ENCODE measurements at places on chromosomes 2 and 18. TPM values are rescaled to one million over a fixed set of nuclear protein-coding genes. Genes with fewer than 3 reads are reported as not detected.
A peak's percentile ranks its signal among the peaks of the same experiment; 100 is the strongest.

C1QL2 gene
- 0.55 TPM for total RNA-seq

SKOR2 gene
- 0.43 TPM for total RNA-seq

GPBAR1 gene
- 1.8 TPM for total RNA-seq

EVX2 gene
- total RNA-seq: 1.5 TPM

HTR2B gene
- total RNA-seq: 0.37 TPM

CHRNG gene
- not detected for total RNA-seq

PGAP1 gene
- total RNA-seq: 10.9 TPM

CGREF1 gene
- total RNA-seq: 11.1 TPM

B3GNT7 gene
- total RNA-seq: 5.0 TPM

GKN2 gene
- not detected for total RNA-seq

BMP10 gene
- total RNA-seq: not detected

- no peak for DNase-seq
Measured at GRCh38 chr2:45119855-45120254, 110.6 kb upstream of the SIX2 start.

GRCh38 chr2:37849911-37850310 is 75.2 kb upstream of the RMDN2 start:
- DNase-seq: no peak

- DNase-seq: peak; percentile 66
Measured at GRCh38 chr18:41745166-41746049, 209.6 kb upstream of the PIK3C3 start.

DNA sequence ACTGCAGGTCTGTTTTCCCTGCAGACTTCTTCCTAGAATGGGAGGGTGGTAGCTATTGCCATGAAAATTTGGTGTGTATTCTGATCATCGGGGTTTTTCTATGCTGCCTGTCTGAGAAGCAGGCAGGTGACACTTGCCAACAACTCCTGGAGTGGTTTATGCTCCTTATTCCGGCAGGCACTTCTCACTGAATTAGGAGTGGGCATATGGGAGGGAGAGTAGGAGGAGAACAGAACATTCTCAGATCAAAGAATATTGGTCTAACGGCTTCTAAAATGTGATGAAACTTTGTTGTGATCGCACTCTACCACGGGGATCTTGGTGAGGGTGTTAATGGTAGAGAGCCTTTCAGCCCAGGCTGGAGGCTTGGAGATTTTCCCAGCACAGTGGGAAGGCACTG is 480.8 kb downstream of the PLCL1 start:
- DNase-seq: no peak

DNA sequence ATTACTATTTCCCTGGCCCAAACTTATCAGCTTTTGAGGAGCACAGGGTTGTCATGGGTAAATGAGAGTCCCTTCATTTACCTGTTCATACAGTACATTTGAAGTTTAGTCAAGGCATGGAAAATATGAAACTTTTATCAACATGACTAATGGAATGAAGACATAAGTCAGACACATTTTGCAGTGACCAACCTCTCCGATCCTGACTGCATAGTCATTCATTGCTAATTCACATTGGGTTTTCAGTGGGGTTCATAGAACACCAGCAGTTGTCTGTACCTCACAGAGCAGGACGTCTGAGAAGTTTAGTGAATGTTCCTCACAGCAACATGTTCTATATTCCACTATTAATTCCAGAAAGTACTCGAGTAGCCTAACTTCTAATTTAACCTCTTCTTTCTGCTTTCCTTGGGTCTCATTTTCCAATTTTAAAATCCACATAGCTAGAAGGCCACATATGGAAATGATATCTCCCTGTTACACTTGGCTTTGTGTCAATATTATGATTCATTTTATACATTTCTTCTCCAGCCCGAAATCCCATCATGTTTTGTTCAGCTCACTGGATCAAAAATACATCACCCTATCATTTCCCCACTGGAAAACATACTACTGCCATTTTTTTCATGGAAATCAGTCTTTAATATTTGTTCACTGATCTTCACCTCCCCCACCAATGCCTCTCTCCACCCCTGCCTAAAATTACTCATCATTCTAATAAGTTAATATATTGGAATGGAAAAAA is 65.9 kb downstream of the CDH20 start:
- no peak for DNase-seq

DNA sequence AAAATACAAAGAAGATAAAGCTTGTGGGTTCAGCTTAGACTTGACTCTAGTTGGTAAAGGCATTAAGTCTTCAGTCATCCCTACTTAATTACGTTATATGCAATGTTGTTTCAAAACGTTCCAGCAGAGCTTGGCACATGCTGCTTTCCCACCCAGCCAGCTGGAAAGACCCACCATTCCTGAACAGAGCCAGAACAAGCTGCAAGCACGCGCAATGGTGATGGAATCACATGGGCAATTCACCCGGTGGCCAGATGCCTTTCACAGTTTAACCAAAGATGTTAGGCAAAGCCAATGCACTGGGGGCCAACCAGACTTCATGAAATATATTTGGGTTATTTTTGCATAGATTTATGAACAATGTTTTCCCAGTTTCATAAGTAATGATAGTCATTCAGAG is 123.4 kb upstream of the CDH20 start:
- no peak for DNase-seq

- DNase-seq: no peak
Measured at GRCh38 chr2:21467910-21468309, 344.1 kb downstream of the TDRD15 start.

- peak; percentile 20 for DNase-seq
Measured at GRCh38 chr18:22778996-22779395, 154.1 kb upstream of the RBBP8 start.

- no peak for DNase-seq
Measured at GRCh38 chr2:233228376-233228775, 23.1 kb upstream of the ATG16L1 start.

DNA sequence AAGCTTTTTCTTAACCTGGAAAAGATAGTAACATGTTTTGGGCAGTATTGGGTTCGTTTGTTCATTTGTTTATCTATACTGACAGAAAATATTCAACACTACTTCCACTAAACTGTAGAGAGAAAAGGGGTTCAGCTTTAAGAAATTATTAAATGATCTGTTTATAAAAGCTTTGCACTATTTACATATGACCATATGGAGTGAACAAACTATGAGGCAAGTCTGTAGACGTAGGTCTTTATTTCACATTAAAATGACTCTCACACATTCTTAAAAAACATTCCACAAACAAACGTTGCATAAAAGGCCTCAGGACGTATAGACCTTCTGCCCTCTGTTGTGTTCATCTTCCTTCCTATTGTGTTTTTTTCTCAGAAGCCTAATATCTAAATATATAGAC is 94.6 kb downstream of the CD226 start:
- DNase-seq: no peak

- DNase-seq: no peak
Measured at GRCh38 chr18:13136056-13136903, 82.3 kb upstream of the LDLRAD4 start.

DNA sequence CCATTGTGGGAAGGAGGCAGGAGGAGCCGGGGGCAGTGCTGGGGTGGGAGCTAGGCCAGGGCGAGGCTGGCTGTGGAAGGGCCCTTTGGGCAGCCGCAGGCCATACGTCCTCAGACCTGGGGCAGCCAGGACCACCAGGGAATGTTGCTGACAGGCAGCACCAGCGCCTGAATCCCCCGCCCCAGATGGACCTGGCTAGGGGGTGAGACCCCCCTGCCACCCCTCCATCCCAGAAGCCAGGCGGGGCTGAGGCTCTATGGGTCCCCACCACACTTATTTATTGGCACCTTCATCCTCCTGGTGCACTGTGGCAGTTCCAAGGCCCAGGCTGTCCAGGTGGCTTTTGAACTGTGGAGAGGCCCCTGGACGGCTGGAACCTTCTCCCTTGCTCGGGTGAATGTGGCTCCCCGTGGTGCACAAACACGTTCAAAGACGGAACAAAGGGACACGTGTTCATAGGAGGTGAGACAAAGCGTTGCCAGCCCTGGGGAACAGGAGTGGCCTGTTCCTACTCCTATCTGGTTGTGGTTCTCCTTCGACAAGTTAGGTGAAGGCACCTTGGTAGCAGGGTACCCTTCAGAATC is 35.1 kb downstream of the RAMP1 start:
- no peak for DNase-seq

- DNase-seq: no peak
Measured at GRCh38 chr2:74602586-74603281, 45.4 kb downstream of the M1AP start.

GRCh38 chr2:221337957-221338685 is 234.0 kb downstream of the EPHA4 start:
- DNase-seq: no peak

DNA sequence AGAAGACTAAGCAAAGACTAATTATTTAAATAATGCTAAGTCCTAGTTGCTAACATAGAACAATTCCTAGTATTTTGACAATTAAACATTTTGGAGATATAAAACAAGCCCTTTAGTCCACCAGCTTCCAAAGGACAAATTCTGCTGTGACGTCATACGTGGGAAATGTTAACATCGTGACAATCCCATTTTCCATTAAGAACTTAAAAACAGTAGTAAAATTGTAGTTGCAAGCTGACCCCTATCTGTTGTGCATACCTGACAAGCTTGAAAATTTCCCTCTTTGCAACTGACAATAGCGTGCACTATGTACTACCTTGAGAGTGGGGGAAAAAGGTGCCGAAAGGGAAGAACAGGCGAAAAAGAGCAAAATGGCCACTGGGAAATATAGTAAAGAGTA is 279.8 kb downstream of the ZNF521 start:
- DNase-seq: no peak

GRCh38 chr2:219356834-219357233 is 24.3 kb upstream of the RESP18 start:
- no peak for DNase-seq

All from testis (tissue), 5 donors.